ENCODE measurements at places on chromosomes 5 and 9.

DNA sequence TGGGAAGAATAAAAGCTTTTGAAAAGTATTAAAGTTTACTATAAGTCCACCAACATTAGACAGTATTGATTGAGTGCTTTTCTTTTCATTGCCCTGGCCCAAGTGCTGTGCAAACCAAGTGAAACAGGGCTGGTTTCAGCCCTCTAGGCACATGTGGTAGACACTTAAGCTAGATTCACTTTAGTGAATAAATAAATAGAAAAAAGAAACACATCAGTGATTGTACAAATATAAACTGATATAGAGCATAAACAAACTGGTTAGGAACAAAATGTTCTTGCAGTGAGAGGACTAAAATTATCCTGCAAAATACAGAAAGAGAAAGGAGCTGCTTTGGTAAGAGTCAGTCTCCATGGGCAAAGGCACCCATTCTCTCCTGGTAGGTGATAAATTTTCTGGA, 29.7 kb downstream of the ACTBL2 start:
- DNase-seq, result no peak

- DNase-seq, result peak; percentile 46
Measured at GRCh38 chr9:134381671-134382516, 55.6 kb downstream of the RXRA start.

DNA sequence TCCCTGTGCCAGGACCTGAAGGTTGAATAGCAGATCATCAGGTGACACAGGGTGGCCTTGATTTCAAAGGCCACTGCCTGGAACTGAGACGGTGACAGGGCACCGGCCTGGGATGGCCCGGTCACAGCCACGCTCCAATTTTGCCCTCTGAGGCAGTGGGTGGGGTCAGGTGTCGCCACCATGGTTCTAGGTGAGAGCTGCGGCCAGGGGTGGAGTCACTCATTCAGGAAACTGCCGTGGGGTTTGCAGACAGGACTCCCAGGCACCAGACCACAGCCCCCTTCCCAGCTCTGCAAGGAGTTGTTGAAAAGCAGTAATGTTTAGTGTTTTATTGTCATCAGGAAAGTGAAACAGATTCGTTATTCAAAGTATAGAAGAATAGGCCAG, 17.3 kb upstream of the RNU6ATAC start:
- no peak for DNase-seq

- no peak for DNase-seq
Measured at GRCh38 chr5:110255194-110255593, 471.3 kb downstream of the TMEM232 start.

All from uterus (tissue), 4 donors.